Left colon (tissue), 2 donors: ENCODE measurements at places on chromosomes 5 and 9. TPM values are rescaled to one million over a fixed set of nuclear protein-coding genes. Genes with fewer than 3 reads are reported as not detected.
A peak's percentile ranks its signal among the peaks of the same experiment; 100 is the strongest.

The RAPGEF6 gene
- 18.8 TPM for total RNA-seq

DNA sequence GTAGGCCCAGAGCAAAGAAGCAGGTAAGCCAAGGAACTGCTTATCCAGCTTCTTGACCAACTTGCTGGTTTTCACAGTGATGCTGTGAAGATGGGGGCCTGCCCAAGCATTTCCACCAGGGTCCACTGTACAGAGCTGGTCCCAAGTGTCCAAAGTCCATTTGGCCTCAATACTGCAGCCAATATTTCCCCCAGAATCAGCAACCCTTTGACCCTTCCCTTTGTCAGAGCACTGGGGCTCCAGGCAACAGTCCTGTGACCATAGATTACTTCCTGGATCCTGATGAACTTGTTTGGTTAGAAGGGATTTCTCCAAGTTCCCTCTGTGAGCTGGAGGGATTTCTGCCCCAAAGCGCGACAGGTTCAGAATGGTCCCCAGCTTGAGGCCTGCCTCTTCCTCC, 26.3 kb downstream of the FAXDC2 start:
- DNase-seq: no peak

GRCh38 chr5:75622564-75622963, 11.3 kb downstream of the ANKDD1B start:
- DNase-seq: peak; percentile 49

DNA sequence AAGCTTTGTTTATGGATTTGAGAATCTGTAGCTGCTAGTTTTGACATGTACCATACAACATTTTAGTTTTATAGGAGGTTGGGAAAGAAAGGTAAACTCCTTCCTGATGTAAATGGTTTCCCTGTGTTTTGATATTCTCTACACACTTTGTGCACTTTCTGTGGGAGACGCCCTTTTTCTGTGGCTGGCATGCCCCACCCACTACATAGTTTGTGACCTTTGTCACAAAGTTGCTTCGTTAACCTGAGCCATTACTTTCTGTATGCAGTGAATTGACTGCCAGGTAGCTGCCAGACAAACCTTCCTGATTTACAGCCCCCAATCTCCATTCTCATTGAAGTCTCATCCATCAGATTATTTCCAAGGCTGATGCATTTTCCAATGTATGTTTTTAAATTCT, 90.6 kb downstream of the NLN start:
- peak; percentile 82 for DNase-seq

- no peak for DNase-seq
Observed at GRCh38 chr9:136203408-136204144, 1.4 kb downstream of the LHX3 start.
